ENCODE measurements at places on chromosomes 11 and 22.

GRCh38 chr11:65121447-65121864, 478 bp downstream of the FAU start:
- DNase-seq: no peak

DNA sequence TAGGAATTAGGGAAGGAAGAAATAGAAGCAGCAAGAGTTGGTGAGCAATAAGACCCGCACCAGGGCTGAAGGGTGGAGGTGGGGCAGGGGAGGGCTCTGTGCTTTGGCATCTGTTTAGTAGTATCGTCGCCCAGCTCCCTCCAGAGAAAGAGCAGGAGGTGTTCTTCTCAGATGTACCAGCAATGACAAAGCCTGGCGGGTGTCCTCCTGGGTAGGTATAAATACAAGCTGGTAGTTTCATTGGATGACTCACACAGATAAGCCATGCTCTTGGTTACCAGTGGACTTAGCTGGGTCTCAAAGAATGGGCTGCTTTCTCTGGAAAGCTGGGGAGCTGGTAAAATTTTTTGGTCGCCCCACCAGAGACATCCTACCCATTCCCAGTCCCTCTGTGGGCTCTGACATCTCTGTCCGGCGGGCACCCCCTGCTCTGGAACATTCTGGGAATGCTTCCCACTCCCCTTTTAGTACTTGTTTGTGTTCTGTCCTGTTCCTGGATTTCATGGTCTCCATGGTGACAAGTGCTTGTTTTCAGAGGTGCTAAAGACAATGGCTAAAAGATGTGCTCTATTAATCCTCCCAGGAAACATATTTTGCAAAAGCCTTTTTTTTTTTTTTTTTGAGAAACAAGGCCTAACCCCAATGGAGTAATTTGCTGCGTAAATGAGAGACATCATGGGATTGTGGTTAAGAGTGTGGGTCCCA, 15.4 kb upstream of the TUBA8 start:
- DNase-seq: no peak

GRCh38 chr11:42179216-42179615, 719.8 kb upstream of the LRRC4C start:
- no peak for DNase-seq

GRCh38 chr11:114256176-114256966, 39.8 kb upstream of the NNMT start:
- no peak for DNase-seq

- DNase-seq: no peak
Measured at GRCh38 chr22:37211866-37212173, 457 bp downstream of the SSTR3 start.

GRCh38 chr11:763073-763463, 14.2 kb downstream of the GATD1 start:
- DNase-seq: no peak

DNA sequence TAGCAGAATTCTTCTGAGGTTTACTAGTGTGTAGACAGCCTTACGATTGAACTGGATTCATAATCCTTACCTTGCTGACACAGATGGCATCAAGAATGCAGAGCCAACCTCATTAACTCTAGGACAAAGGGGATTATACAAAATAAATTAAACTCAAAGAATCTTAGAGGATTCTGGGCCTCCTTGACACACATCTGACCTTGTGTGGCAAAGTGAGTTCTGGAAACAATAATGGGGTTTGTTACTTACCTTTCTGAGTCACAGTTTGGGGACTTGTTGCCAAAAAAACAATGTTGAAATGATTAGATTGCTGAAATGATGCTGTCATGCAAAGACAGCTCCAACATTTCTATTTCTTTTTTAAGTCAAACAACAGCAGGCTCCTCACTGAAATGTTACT, 179.1 kb upstream of the ISX start:
- no peak for DNase-seq

- DNase-seq: no peak
Measured at GRCh38 chr11:70470127-70470526, 71.8 kb downstream of the CTTN start.

- no peak for DNase-seq
Measured at GRCh38 chr22:38167988-38168407, 13.6 kb downstream of the PLA2G6 start.

GRCh38 chr11:103968685-103969084, 67.8 kb upstream of the DDI1 start:
- no peak for DNase-seq

- DNase-seq: no peak
Measured at GRCh38 chr22:43411040-43411868, 560 bp upstream of the MPPED1 start.

GRCh38 chr11:1919391-1920127, at the start of gene TNNT3:
TSS of gene TNNT3 (plus strand) at chr11:1919703. CDS start at chr11:1922875, 3,172 bp downstream.
- no peak for DNase-seq

GRCh38 chr11:15985127-15985859, 371.1 kb downstream of the SOX6 start:
- DNase-seq: no peak

GRCh38 chr11:6516865-6517264, 19.8 kb downstream of the DNHD1 start:
- no peak for DNase-seq

GRCh38 chr11:19365743-19366410, 125.1 kb upstream of the E2F8 start:
- DNase-seq: no peak

DNA sequence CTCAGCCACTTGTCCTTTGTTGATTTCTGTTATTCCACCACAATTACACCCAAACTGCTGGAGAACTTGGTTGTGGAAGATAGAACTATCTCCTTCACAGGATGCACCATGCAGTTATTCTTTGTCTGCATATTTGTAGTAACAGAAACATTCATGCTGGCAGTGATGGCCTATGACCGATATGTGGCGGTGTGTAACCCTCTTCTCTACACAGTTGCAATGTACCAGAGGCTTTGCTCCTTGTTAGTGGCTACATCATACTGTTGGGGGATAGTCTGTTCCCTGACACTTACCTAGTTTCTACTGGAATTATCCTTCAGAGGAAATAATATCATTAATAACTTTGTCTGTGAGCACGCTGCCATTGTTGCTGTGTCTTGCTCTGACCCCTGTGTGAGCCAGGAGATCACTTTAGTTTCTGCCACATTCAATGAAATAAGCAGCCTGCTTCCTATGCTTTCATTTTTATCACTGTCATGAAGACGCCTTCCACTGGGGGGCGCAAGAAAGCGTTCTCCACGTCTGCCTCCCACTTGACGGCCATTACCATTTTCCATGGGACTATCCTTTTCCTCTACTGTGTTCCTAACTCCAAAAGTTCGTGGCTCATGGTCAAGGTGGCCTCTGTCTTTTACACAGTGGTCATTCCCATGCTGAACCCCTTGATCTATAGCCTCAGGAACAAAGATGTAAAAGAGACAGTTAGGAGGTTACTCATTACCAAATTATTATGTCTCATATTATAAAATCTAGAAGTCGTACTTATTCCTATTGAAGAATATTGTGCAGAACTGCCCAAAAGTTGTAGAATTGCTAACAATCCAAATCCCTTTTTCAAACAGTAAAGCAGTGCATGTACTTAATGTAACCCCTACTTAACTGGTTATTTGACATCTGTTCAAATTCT, 53.2 kb downstream of the OR4C6 start:
- no peak for DNase-seq

DNA sequence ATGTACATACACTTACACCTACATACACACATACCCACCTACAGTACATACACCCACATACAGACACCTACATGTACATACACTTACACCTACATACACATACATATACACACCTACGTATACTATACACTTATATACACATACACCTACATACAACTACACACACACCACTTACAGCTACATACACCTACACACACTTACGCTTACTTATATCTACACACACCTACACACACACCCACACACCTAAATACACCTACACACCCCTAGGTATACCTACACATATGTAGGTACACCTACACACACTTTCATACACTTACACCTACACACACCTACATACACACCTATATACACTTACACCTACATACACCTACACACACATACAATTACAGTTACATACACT, 61.0 kb downstream of the ARHGAP8 start:
- DNase-seq: no peak

- DNase-seq: no peak
Measured at GRCh38 chr11:83310718-83311117, 24.6 kb upstream of the CCDC90B start.

DNA sequence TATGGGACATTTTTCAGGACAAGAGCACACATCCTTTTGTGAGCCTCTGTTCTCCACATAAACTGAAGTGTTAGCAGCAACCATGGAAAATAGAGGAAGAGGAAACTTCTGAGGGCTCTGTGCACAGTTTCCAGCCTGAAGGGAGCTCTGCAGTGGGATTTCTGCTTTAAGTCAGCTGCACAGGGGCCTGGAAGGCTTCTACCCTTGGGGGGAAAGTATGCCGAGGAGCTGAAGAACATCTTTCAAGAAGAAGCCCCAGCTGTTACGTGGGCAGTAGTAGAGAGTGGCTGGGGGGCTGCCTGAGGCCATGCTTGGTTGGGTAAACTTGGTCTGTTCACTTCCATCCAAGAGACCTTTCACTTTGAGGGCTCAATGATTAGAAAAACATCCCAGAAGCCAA, 82.7 kb upstream of the EED start:
- no peak for DNase-seq

- no peak for DNase-seq
Measured at GRCh38 chr11:88353386-88353785, 15.8 kb upstream of the CTSC start.

DNA sequence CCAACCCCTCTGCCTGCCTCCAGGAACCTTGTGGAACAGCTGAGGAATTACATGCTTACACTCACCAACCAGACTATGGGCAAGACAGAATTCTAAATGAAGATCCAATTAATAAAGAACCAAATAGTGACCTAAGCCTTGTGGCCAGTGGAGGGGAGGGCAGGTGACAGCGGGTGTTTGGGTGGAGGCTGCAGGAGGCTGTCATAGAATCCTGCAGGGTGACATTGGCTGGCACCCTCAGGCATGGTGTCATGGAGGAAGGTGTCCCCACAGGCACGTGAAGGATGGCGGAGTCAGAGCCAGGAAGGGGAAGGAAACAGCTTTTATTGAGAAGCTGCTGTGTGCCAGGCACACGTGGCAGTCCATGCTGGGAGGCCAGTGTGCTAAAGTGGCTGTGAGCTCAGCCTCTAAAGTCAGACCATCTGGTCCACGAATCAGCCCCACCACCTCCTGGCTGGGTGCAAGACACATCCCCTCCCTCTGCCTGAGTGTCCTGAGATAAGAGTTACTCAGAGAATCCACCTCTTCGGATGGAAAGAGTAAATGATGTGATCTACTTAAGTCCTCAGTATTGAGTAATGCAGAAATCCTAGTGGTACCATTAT, 8.7 kb downstream of the MYO18B start:
- no peak for DNase-seq

- DNase-seq: peak; percentile 58
Measured at GRCh38 chr11:5204787-5205186, 4.3 kb upstream of the OR51V1 start.

DNA sequence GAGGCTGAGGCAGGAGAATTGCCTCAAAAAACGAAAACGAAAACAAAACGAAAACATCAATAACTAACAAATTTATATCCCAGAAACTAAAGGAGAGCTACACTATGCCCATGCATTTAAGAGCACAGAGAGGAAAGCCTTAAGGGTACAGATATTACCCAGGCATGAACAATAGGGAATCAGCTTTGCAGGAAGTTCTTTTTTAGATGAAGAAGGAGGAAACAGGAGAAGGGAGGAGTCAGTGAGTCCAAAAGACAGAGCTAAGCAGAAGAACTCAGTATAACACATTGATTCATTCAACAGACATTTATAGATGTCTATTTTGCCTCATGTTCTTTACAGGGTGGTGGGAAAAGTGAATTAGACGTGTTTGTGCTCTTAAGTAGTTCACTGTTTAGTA, 8.3 kb downstream of the MRPL17 start:
- DNase-seq: no peak

GRCh38 chr11:93285430-93285829, 45.1 kb upstream of the DEUP1 start:
- no peak for DNase-seq

DNA sequence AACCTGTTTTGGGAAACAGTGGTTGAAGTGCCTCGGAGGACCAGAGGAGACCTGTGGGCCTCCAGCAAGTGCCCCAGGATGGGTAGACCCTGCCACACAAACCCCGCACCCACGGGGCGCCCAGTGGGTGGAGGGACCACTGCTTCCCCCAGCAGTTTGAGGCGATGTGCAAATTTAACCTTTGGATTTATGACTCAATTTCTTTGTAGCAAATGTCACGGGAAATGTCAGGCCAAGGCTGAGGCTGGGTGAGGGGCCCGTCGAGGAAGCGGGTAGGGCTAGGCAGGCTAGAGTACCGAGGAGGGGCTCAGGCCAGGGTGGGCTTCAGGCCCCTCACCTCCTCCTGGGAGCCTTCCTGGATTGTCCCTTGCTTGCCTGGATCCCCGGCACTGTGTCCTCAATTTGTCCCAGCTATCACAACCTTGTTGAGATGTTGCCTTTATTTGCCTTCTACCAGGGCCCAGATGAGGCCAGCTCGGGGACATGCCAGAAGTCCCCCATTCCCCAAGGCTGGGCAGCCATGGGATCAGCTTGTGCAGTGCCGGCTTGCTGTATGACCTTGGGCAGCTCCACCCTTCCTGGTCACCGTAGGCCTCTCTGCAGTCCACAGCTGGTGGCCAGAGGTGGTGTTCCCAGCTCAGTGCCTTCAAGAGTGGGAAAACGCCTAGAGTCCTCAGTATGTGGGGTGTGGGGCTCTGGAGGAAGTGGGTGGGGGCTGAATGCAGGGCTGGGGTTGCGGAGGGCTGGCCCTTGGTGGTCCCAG, 39.5 kb upstream of the PRODH start:
- DNase-seq: no peak

- no peak for DNase-seq
Measured at GRCh38 chr22:35879351-35879750, 149.3 kb downstream of the RBFOX2 start.

DNA sequence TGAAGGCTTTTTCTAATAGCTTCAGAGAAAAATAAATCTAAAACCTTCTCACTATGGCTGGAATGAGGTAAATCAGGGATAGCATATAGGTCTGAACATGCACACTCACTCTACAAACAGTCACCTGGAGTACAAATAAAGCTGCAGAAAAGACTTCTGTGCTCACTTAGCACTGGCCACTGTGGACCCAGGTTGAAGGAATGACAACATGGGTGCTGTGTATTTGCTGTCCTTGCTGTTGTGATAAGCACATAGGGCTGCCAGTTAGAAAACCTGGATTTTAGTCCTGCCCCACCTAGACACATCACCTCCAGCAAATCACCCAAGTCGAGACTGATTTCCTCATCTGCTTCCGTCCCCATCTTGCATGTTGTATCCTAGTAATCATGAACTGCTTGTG, 51.2 kb downstream of the FZD4 start:
- DNase-seq: no peak

All from AG04450 (cell line).